Epithelial cell of esophagus (primary cell): ENCODE measurements at places on chromosomes 2 and 18.
A peak's percentile ranks its signal among the peaks of the same experiment; 100 is the strongest.

- DNase-seq: no peak
These were observed 48.8 kb downstream of the SH3BP4 start for GRCh38 chr2:235000426-235001236.

- DNase-seq: no peak
These were observed 7.7 kb downstream of the KIF1A start for GRCh38 chr2:240812301-240812680.

GRCh38 chr18:63131106-63131958, 188.2 kb downstream of the BCL2 start:
- DNase-seq: peak; percentile 60

DNA sequence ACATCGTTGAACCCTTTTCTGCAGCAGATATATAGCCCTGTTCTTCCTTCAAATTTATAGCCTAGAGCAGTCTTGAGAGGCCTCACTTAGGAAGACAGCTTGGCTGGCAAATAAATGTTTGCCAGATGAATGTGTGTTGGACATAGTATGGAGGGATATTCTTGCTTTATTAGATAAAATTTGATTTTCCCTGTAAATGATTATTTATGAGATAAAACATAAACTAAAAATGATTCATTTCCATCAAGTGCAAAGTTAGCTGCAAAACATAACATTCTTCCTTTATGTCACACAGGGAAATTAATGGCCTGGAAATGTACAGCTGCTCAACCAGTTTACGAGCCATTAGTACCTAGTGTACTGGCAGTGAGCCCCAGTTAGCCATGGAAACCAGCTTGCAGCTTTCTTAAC, 82.5 kb downstream of the LIMS1 start:
- DNase-seq: peak; percentile 75

- peak; percentile 99 for DNase-seq
These were observed 58.7 kb upstream of the PEX13 start for GRCh38 chr2:60958800-60959199.

- DNase-seq: no peak
These were observed 173.3 kb downstream of the TRIB2 start for GRCh38 chr2:12890066-12890465.

- DNase-seq: no peak
These were observed 49.0 kb downstream of the MARCO start for GRCh38 chr2:118990757-118991545.

- DNase-seq: peak; percentile 79
These were observed 363.3 kb downstream of the ZNF516 start for GRCh38 chr18:76131738-76132137.

DNA sequence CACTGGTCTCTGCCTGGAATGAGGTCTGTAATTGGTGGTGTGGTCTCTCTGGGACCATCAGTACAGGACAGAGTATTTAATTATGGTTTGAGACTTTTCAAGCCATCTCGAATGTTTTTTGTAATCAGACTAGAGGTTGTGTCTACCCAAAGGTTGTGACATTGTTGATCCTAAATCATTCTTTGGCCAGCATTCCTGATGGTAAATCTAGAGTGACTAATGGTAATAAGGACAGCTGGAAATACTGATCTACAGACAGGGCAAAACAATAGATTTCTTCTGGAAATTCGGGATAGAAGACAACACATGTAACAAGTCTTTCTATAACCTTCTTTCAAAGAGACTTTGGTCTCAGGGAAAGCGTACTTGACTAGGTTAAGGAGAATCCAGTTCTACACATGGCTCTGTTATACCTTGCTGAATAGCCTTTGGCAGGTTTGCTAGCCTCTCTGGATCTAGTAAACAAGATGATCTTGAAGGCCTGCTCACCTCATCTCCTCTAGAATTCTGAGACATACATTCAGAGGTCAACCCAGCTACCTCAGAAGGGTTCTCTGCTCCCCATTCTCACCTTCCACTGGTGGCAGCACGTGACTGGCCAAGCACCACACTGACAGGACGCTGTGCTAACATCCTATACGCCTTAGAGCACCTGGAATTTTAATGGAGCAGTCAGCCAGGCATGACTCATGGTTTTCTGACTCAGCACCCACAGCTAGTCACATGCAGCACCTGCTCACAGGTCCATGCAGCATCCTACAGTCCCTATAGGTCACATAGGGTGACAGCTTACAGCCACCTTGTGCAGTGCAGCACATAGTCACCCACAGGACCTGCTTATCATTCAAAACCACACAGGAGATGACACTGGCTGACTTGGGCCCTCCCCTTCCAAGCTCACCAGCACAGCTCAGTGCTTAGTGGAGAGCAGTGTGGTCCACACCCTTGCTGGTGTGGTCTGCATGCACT, 12.2 kb downstream of the PLB1 start:
- DNase-seq: peak; percentile 95

- no peak for DNase-seq
These were observed 7.8 kb upstream of the CNNM3 start for GRCh38 chr2:96808176-96808837.

GRCh38 chr2:163419000-163419830, 316.6 kb downstream of the FIGN start:
- no peak for DNase-seq
